Activated CD8-positive, alpha-beta T cell treated with anti-CD3 and anti-CD28 coated beads, Interleukin-2, amount 10 ng/mL, durations not matched to agents 7 days and 5 days (primary cell): ENCODE measurements at places on chromosomes 4 and X. TPM values are rescaled to one million over a fixed set of nuclear protein-coding genes. Genes with fewer than 3 reads are reported as not detected.
A peak's percentile ranks its signal among the peaks of the same experiment; 100 is the strongest.

- no peak for DNase-seq
Measured at GRCh38 chr4:48329193-48329592, 12.1 kb upstream of the SLAIN2 start.

The CDKL2 gene
- total RNA-seq, result 0.45 TPM

The METAP1 gene
- total RNA-seq, result 47.3 TPM

- no peak for DNase-seq
Measured at GRCh38 chr4:34878961-34879360, 1365.4 kb downstream of the ARAP2 start.

DNA sequence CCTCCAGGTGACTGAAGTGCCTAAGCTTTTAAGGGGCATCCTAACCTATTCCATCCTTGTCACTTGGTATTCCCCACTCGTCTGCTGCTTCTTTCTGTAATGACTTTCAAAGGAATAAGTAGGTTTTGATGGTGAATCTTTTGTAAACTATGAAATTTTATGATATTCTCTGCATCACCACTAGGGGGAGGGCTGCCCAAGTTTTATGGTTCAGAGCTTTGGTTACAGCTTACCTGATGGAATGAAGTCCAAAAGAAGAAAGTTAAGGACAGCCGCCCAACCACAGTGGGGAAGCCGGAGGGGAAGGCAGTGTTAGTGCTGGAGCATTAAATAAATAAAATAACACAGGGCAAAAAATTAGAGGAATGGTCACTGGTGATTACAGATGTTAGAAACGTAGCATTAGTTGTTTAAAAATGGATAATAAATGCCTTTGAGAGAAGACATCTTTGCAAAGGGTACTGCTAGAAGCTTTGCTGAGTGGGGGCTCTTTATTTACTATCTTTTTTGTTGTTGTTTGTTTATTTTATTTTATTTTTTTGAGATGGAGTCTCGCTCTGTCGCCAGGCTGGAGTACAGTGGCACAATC is 204.9 kb downstream of the GBA3 start:
- peak; percentile 28 for DNase-seq

- no peak for DNase-seq
Measured at GRCh38 chrX:30948626-30949025, 59.6 kb upstream of the TAB3 start.

GRCh38 chr4:177159600-177159999 is 150.1 kb upstream of the NEIL3 start:
- DNase-seq, result no peak

GRCh38 chr4:88230461-88230891 is 53.9 kb downstream of the PPM1K start:
- DNase-seq, result no peak

DNA sequence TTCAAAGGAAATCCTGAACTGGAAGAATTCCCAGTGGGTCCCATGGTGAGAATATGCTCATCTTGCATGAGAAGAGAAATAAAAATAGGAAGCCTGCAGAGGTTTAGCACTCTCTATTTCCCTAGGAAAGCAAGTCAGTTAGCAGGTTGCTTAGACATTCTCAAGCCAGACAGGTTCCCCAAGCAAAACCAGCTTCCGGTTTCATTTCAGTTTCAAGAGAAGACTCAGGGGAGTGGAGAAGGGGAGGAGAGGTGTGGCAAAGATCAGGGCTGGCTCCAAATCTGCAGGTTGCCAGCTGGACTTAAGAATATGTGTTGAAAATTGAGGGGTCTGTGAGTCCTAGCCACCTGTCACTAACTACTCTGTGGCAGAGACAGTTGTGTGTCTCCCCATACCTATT is 107.5 kb downstream of the CLNK start:
- DNase-seq, result no peak

GRCh38 chrX:38868941-38869401 is 67.7 kb downstream of the MID1IP1 start:
- DNase-seq, result no peak

The HAND2 gene
- total RNA-seq, result not detected

DNA sequence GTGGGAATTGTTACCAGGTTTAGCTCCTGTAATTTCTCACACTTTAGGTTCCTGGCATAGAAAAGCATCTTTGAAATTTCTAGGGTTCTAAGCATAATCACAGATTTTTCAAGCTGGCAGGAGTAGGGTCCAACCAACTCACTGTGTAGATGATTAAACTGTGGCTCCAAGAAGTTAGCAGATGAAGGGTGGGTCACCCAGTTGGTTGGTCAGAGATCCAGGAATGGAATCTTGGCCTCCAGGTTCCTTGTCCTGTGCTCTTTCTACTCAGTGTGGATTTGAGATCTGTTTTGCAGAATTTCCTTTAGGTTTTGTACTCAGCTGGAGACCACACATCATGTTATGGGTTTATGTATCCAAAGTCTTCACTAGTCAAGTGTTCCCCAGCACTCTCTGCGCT is 90.3 kb upstream of the MAML3 start:
- DNase-seq, result no peak

GRCh38 chr4:73917081-73917501 is 47.9 kb downstream of the CXCL1 start:
- DNase-seq, result no peak

- DNase-seq, result no peak
Measured at GRCh38 chrX:133810925-133811324, 174.5 kb downstream of the GPC3 start.

The HPF1 gene
- 16.4 TPM for total RNA-seq

The SUPT20HL2 gene
- total RNA-seq, result not detected

DNA sequence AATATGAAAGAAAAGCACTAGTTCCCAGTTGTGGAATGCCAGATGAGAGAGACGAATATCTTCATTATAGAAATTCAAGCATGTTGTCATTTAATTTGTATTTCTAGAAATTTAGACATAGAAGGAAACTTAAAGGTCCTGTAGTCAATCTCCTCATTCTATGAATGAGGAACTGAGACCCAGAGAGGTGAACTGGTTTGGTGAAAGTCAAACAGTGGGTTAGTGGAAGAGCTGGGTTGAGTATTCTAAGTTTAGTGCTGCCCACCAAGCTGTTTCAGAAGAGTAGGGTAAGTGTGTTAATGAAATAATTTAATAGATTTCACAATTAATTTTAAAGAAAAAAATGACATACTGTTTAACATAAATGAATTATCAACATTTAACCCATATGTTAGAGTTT is 655.2 kb downstream of the FAM133A start:
- no peak for DNase-seq

The HTN1 gene
- not detected for total RNA-seq

DNA sequence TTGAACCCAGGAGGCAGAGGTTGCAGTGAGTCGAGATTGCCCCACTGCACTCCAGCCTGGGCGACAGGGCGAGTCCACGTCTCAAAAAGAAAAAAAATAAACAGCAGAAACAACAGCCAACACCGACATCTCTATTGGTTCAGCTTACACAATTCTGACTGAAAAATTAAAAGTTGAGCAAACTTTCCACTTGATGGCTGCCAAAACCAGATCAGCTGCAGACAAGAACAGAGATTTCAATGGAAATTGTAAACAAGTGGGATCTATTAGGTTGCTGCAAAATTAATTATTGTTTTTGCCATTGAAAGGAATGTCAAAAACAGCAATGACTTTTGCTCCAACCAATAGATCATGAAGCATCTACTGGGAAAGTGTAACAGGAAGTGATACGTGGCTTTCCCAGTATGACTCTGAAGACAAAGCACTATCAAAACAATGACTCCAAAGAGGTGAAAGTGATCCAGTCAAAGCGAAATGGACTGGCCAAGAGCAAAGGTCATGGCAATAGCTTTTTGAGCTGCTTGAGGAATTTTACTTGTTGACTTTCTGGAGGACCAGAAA is 26.3 kb downstream of the UPF3B start:
- DNase-seq, result no peak

- no peak for DNase-seq
Measured at GRCh38 chr4:115113506-115114106, at the start of gene NDST4. Gene NDST4 (minus strand): TSS chr4:115113620. CDS start chr4:115077036, 36,584 bp downstream.

GRCh38 chr4:2461246-2461960 is 7.5 kb upstream of the RNF4 start:
- DNase-seq, result no peak

GRCh38 chr4:174157106-174157607 is 126.3 kb downstream of the FBXO8 start:
- no peak for DNase-seq

DNA sequence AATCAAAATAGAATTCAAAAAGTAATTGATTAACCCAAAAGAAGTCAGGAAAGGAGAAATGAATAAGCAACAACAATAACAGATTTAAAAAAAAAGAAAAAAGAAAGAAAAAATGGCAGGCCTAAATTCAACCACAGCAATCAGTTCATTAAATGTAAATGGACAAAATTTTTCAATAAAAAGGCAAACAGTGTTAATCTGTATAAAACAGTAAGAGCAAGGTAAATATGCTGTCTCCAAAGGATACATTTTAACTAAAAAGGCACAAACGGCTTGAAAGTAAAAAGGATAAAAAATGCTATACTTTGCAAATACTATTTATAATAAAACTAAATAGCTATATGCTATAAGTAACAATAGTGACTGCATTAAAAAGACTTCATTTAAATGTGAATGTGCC is 582.0 kb downstream of the SPRY1 start:
- no peak for DNase-seq

DNA sequence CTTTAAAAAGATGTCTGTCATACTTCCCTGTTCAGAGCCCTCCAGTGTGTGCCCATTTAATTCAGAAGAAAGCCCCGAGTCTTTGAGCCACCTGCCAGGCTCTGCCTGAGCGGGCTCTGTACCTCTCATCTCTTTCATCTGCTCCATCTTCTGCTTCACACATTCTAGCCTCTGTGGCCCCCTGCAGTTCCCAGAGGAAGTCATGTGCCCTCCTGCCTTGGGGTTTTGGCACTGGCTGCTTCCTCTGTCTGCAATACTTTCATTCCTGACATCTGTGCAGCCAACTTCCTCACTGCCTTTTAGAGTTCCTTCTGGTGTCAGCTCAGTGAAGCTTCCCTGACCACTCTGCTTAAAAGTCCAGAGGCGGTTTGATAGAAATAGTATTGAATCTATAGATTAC is 6.2 kb upstream of the STK32B start:
- DNase-seq, result no peak

DNA sequence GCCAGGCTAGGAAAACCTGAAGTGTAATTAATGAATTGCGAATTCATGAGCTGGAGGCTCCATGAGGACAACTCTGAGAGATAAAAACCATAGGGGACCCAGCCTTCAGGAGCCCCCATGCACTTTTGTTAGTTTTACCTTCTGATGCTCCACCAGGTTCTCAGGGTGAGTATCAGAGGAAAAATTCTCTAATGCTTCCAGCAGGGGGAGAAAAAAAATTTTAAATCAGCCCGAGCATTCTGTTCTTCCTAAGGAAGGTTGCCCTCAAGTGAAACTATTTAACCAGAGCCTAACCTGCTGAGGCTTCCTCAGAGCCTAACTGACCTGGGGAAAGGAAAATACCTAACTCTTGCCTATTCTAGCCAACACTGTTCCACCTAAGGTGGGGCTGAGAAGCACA is 552.6 kb downstream of the PPARGC1A start:
- DNase-seq, result no peak

The PAGE5 gene
- not detected for total RNA-seq

- DNase-seq, result no peak
Measured at GRCh38 chr4:172758586-172759340, 409.8 kb upstream of the GALNT7 start.

GRCh38 chrX:13077168-13077567 is 32.7 kb upstream of the FAM9C start:
- DNase-seq, result peak; percentile 38

GRCh38 chr4:94550352-94550751 is 98.6 kb downstream of the PDLIM5 start:
- DNase-seq, result no peak

DNA sequence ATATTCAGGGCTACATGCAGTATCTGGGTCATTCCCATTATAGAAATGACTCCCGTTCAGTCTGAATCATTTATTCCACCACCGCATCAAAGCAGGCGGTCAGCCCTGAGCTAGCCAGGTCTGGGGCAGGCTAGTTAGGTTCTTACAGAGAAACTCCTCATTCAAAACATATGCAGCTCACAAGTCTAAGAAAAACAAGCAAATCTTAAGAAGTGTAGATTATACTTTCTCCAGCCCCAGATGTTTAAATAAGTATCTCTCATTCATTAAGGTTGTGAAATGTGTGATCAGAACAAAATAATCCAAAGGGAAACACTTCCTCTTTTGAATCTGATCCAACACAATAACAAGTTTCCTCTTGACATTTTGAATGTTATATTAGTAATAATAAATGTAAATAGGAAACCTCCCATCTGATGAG is 441.9 kb downstream of the INPP4B start:
- peak; percentile 46 for DNase-seq

- DNase-seq, result peak; percentile 43
Measured at GRCh38 chrX:54891573-54891972, 29.1 kb upstream of the TRO start.

DNA sequence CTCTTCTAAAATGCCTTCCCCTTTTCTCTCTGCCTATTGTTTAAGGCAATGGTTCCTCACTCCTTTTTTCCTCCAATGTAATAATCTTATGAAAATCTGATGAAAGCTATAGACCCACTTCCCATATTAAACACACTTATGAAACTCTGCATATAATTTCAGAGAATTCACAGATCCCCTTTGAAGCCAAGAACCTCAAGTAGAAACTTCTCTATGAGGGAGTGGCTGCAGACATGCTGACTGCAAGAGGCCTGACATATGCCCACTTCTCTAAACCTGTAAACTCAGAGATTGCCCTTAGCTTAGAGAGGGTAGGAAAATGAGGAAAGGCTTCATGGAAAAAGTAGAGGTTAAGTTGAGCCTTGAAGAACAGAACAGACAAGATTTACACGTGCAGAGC is 37.6 kb downstream of the TAB3 start:
- no peak for DNase-seq

The RIPPLY1 gene
- total RNA-seq, result not detected

- DNase-seq, result no peak
Measured at GRCh38 chr4:26892480-26893150, 32.0 kb downstream of the STIM2 start.

The EVC2 gene
- total RNA-seq, result 1.1 TPM

DNA sequence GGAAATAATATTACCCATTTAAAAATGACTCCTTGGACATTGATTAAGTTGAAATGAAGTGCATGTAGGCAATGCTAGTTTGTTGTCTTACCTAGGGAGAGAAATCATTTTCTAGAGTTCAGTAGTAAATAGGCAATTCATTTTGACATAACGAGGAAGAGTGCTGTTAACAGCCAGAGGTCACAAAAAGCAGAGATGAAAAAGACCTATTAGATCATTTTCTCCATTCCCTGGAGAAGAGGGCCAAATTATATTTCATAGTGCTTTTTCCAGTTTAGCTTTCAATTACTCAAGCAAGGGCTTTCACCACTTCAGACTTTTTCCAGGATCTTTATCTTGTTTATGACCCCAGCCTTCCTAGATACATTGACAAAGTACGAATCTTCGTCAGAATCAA is 374.3 kb upstream of the GALNT7 start:
- DNase-seq, result no peak

The ARSJ gene
- not detected for total RNA-seq
